ENCODE measurements at places on chromosomes 5 and 9.

DNA sequence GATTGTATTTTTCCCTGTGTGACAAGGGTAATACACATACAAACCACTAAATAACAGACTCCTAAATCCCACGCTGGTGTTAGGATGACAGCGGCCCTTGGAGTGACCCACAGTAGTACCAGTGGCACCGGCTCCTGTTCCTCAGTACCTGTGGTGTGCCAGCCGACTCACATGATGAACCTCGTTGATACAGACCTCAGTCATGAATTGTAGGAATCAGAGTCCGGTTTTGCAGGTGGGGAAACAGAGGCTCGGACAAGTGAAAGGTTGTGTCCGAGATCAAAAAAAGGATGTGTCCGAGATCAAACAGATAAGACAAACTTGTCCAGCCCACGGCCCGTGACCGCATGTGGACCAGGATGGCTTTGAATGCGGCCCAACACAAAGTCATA is 78.0 kb downstream of the AMBP start:
- no peak for DNase-seq

DNA sequence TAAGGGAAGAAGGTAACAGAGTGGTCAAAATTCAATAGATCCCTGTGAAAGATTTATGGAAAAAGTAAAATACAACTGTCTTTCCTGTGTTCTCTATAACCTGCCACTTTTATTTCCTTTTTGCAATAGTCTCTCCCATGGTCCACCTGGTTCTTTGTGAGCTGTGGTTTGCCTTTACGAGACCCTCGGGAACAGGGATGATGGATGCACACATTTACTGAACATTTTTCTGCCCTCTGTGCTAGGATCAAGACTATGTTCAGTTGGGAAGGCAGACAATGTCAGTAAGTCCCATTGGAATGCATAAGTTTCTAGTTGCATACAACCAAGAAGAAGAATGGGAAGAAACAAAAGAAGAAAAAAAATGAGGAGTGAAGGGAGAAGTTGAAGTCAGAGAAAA is 281.2 kb downstream of the TRPM3 start:
- DNase-seq = no peak

- DNase-seq = no peak
These were observed 65.0 kb upstream of the SARDH start for GRCh38 chr9:133803028-133803585.

GRCh38 chr5:90022002-90022710 is 387.4 kb downstream of the CETN3 start:
- DNase-seq = no peak

DNA sequence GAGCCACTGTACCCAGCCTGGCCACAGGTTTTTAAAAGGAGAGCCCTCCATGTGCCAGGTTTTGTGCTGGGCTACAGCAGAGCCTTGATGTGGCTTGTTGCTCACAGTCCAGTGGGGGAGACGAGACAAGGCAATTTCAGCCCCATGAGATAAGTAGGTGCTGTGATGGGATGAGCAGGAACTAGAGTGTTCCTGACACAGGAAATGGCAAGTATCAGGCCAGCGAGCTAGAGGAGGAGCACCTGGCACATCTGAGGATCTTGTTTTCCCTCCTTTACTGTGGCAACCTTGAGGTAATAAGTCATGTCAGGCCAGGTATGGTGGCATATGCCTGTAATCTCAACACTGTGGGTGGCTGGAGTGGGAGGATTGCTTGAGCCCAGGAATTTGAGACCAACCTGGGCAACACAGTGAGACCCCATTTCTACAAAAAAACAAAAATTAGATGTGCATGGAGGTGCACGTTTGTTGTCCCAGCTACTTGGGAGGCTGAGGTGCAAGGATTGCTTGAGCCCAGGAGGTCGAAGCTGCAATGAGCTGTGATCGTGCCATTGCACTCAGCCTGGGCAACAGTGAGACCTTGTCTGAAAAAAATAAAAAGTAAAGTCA is 3.8 kb upstream of the ZDHHC12 start:
- DNase-seq = no peak

DNA sequence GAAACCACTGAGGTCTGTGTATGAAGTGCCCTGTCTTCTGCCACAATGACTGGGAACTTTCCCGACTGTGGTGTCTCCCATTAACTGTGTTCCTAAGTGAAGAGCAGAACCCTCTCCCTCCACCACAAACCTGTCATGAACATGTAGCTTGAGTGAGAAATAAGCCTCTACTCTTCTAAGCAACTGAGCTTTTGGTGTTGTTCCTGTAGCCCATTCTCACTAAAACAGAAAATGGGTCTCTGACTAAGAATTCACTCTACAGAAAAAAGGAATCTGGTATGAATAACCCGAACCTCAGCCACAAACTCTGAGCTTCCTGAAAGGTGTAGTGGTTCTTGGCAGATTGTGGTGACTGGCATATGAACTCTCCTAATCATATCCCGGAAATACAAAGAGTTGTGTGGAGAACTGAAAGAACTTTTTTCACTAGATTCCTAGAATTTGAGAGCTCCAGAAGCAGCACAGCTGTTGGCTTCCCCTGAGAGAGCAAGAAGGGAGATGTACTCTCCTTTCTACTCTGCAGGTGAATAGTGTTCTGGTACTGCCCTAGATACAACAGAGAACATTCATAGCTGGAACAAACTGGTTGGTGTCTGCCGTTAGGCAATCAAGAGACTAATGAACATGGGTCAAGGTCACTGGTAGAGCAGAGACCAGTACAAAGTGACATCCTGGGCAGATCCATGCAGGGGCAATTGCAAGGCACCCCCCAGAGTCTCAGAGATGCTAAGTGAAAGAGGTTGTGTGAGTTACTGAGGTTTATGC is 283.8 kb downstream of the PDE4D start:
- no peak for DNase-seq

- no peak for DNase-seq
These were observed 106.3 kb downstream of the DRD1 start for GRCh38 chr5:175337680-175338079.

GRCh38 chr5:161547738-161548486 is 1.4 kb upstream of the GABRB2 start:
- DNase-seq = no peak

- no peak for DNase-seq
These were observed 18.1 kb upstream of the GPX3 start for GRCh38 chr5:151002250-151002649.

- peak; percentile 8 for DNase-seq
These were observed 172.1 kb downstream of the GABBR2 start for GRCh38 chr9:98536542-98537173.

DNA sequence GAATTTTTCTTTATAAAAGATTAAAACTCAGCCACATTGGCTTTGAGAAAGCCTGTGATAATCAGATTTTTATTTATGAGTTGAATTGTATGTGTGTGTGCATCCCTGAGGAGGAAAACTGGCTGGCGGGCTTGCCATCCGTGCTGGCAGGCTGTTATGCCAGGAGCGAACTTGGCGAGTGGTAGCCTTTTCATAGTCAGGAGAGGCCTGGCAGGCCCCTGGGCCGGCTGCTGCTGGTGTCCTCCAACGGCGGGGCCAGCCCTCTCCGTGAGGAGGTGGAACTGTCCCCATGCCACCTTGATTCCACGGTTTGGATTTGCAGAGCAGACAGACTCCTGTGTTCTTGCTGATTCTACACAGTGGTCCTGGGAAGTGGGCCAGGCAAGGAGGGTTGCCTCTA is 43.3 kb downstream of the ZNF618 start:
- no peak for DNase-seq

GRCh38 chr9:115591584-115591984 is 473.6 kb upstream of the TNC start:
- DNase-seq = no peak

DNA sequence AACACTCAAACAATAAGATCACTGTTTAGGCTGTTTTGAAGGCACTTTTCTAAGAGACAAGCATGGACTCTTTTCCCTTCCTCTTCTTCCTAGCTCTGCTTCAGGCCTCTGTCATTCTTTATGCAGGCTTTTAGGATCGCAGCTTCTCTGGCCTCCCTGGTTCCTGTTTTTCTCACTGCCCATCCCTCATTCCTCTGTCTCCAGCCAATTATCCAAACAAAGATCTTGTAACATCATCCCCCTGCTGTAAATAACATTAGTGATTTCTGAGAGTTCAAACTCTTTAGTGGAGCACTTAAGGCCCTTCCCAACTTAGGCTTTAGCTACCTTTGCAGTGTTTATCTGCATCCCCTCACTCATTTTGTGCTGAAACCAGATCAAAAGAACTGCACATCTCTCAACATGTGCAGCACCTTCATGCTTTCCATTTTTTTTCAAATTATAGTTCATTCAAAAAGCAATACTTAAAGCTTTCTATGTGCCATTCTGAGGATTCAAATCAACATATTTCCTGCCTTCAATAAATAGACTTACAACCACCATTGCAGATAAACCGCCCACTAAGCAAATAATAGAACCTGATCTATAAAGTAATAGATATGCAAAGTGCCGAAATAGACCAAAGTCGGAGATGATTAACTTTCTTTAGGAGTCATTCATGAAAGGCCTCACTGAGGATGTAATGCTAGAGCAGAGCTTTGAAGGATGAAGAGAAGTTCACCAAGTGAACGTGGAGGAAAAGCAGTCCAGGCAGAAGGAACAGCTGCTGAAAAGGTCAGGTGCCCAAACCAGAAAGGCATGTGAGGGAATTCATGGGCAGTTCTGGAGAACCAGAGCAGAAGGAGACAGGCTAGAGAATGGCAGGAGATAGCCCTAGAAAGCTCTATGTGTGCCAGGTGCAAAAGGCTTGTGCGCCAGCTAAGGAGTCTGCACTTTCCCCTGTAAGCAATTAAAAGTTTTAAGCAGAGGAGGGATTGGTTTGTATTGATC is 95.8 kb upstream of the ZNF366 start:
- DNase-seq = no peak

- DNase-seq = no peak
These were observed 283.9 kb downstream of the ADAMTS6 start for GRCh38 chr5:65197531-65198455.

GRCh38 chr5:79193643-79194042 is 42.3 kb upstream of the JMY start:
- no peak for DNase-seq

DNA sequence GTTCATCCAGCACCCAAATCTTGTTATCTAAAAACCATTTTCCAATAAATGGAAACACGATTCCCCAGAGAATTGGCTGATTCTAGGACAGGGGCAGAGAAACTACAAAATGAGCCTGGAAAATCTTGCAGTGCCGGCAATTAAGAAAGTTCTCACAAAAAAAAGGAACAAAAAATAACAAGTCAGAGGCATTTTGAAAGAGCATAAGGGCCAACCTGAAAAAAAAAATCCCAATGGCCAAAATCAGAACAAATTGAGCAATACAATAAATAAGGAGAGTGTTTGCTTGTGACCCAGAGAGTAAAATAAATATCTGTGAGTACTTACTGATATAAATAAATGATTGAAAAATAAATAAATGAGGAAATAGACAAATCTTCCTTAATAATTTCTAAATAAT is 55.1 kb upstream of the S1PR3 start:
- no peak for DNase-seq

- DNase-seq = no peak
These were observed 128.4 kb downstream of the SNX18 start for GRCh38 chr5:54645882-54646355.

GRCh38 chr5:52798938-52799337 is 11.2 kb downstream of the ITGA1 start:
- DNase-seq = no peak

- no peak for DNase-seq
These were observed 14.7 kb downstream of the LRRC70 start for GRCh38 chr5:62593331-62593730.

GRCh38 chr5:71705421-71705820 is 13.7 kb upstream of the CARTPT start:
- no peak for DNase-seq

- DNase-seq = no peak
These were observed 286.1 kb downstream of the SH3GL2 start for GRCh38 chr9:17864951-17865350.

GRCh38 chr5:150397146-150397781 is 15.4 kb downstream of the CD74 start:
- no peak for DNase-seq

DNA sequence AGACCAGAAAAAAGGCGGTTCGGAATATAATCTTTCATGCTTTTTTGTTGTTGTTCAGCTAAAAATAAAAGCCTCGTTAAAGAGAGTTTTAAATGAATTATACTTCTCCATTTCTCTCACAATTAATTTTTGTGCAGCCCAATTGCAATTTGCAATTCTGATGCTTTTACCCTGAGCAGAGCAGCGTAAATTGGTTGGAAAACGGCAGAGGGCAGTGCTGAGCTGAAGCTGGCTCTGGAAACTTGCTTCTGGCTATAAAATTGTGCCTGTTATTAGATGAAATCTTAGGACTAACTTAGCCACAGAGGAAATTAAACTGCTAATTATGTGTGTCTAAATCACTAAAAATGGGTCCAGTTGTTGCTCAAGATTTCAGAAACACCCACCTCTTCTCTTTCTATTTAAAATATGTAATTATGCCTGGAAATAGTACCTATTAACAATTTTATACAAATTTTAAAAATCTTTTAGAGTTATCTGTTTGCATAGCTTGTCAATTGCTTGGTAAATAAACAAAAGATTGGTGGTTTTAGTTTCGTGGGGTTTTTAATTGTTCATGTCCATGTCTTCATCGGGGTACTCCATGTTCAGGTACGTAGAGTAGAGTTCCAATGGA is 441.8 kb upstream of the TLE4 start:
- DNase-seq = no peak

- DNase-seq = no peak
These were observed 54.7 kb upstream of the SNX2 start for GRCh38 chr5:122719991-122720746.

- DNase-seq = no peak
These were observed 14.6 kb downstream of the NDUFA8 start for GRCh38 chr9:122144836-122145591.

- DNase-seq = no peak
These were observed 495.4 kb downstream of the MAT2B start for GRCh38 chr5:164000819-164001218.

DNA sequence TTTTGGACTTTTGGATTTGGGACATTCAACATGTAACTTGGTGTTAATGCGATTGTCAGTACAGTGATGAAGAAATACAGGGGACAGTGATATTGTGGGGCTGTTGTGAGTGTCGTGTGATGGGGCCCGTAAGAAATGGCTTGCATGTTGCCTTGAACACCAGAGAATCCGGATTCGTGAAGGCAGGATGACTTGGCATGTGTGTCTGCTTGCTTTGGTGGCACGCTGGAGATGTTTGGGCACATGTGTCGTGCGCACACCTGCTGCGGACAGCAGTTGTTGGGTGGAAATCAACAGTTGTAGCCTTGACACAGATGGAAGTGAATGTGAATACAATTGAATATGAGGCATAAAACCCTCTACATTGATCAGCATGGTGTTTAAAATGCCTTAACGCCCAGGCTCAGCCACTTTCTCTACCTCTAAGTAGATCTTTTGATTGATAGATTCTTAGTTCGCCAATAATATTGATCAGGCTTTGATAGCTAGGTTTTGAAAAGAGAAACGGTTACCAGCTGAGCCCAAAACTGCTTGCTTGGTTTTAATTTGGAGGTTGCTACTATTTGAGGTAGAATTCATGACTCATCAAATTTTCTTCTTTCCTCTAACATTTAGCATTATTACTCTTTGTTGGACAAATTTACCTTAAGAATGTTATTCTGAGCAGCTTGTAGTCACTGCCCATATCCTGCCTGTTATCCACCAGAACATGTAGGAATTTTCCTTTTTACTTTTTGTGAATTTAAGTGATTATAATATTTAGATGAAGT is 94.4 kb downstream of the TRIO start:
- DNase-seq = no peak

Data from stimulated activated CD4-positive, alpha-beta T cell treated with anti-CD3 and anti-CD28 coated beads, TNF-alpha, amount 100 ng/mL, for 48 hours (primary cell).